ENCODE measurements at places on chromosomes 7 and 10. TPM values are rescaled to one million over a fixed set of nuclear protein-coding genes. Genes with fewer than 3 reads are reported as not detected.

PDE6C gene
- 0.75 TPM for polyA plus RNA-seq

DNA sequence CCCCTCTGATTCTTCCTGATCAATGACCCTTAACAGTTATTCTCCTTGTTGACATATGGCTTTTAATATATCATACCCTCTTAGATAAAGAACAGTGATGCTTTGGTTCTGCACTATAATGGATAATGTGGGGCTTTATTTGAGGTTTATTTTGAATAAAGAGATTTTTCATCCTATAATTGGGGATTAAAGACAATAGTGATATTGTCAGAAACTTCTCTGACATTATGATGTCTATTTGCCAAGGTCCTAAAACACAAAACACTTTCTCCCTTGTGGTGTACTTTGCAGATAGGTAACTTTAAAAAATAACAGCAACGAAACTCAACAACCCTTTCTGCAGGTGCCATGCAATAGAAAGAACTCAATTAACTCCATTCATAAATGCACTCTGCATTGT is 243.6 kb upstream of the RHOBTB1 start:
- no peak for DNase-seq

KLF14 gene
- 1.5 TPM for polyA plus RNA-seq

VGF gene
- polyA plus RNA-seq, result not detected

PDCD11 gene
- polyA plus RNA-seq, result 31.0 TPM

DNA sequence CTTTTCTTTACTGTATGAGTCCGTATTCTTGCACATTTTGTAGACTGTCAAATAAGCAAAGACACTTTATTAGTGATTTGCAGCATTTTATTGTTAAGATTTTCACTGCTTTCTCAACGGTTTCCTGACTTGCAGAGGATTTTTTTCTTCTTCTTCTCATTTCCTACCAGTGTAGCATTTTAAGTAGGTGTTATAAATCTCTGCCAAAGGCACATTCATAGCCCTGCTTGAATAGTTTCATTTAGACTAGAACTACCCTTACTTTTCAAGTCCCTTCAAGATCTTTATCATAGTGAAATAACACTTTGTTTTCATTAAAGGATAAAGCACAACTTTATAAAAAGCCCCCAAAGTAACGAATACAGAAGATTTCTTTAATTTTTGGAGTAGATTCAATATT is 271.4 kb downstream of the TSPAN12 start:
- no peak for DNase-seq

OR9A4 gene
- not detected for polyA plus RNA-seq

DNA sequence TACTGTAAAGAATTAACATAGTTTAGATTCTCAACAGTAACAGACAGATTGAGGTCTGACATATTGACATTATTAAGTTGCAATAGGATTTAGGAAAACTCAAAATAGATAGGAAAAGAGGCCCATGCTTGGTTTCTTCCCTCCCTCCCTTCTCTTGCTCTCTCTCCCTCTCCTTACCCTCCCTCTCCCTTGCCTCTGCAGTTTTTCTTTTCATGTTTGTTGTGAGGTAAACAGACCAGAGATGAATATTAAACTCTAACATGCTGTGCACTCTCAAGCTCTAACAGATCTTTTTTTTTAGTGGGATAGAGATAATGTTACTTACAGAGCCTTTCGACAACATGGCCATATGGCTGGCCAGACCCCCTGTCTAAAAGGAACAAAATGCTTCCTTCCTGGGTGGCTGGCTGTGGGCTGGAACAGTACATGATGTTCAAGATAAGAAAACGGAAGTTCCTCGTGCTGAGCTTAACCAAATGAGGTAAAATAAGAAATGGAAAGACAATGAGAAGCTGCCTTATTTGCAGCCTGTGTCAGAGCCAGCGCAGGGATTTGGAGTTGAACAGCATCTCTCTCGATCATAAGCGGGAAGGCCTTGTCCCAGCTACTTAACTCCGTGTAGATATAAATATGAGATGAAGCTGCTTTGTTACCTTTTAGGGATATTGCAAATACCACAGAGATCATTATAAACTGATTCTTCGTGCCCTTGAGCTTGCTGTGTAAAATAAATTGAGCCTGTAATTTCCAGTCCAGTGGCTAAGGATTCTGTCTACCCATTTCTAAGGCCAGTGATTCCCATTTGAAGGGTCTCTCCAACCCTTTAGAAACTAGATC is 391.9 kb upstream of the NPVF start:
- no peak for DNase-seq

GRCh38 chr10:106563384-106563783 is 601.1 kb downstream of the SORCS1 start:
- no peak for DNase-seq

SPDYE11 gene
- 1.9 TPM for polyA plus RNA-seq

ZNF735 gene
- polyA plus RNA-seq, result not detected

DNA sequence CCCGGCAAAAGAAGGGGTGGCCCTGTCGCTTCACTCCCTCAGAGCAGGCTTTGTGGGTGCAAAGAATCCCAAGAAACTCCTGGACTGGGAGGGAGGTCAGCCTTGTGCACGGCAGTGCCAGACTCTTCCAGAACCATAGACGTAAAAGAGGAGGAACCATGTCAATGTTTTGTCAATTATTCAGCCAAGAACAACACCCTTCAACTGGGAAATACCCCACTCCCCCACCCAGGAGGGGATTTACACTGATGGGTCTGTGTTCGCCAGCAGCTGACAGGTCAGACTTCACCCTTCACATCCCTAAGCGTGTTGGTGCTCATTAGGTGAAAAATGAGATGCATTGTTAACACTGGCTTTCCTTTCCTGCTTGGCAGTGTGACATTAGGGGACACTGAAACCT is 116.8 kb upstream of the BMPER start:
- DNase-seq, result no peak

DNA sequence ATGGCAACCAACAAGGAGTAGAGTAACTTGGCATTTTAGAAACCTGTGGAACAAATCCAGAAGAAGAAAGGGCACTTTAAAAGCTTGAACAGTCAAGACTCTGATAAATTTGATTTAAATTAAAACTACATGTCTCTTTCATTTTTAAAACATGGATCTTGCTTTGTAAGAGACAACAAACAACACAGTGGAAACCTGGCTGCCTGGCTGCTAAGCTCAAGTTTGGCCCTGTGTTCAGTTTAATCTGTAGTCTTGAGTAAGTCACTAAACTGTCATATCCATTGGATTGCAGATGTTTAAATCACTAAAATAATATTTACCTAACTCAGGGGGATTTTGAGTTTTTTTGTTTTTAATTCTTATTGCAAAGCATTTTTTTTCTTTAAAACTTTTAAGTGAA is 374.9 kb upstream of the SEMA3D start:
- no peak for DNase-seq

- no peak for DNase-seq
Measured at GRCh38 chr10:79025199-79025832, 43.5 kb upstream of the ZMIZ1 start.

DNA sequence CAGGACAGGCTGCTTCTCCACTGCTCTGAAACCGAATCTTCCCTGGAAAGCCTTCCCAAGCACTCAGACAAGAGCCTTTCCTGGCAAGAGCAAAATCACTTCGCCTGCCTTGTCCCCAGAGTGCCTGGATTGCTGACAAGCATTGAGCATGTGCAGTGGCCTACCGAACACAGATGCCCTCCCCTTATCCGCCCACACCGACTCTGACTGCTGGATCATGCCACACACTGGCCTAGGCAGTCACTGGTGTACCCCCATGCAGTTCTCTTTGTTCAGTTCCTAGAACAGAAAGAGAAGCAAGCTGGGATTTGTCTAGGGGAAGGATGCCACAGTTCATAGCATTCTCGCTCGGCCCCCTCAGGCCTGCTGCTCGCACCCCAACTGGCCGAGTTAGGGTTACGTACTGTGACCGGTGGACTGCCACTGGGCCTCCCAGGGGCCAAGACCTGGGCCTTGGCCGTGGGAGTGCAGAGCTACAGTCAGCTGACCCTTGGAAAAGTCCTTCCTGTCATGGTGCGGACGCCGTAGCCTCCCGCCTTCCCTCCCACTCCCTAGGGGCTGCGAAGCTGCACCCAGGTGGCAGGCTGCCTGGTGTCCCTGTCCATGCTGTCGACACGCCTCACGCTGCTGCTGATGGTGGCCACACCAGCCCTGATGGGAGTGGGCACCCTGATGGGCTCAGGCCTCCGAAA is 6.9 kb downstream of the ABCB8 start:
- no peak for DNase-seq

DNA sequence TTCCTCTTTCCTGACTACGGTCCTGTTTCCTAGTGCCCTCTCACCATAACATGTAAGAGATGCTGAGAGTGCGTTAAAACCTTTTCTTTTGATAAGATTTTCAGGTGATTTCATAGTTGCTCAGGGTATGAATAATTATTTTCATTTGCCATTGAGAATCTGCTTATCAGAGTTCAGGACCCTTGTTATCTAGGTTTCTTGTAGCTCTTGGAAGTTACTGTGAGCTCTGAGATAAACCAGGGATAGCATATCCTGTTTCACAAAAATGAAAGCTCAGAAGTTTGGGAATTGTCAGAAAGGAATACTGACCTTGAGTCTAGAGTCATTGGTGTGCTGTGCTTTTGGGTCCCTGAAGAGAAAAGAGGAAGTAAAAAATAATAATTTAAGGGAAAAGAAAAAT is 76.8 kb upstream of the PRKG1 start:
- no peak for DNase-seq

GRCh38 chr10:73086816-73087215 is 9.8 kb downstream of the P4HA1 start:
- DNase-seq, result no peak

GATA3 gene
- polyA plus RNA-seq, result 1.0 TPM

MOGAT3 gene
- polyA plus RNA-seq, result not detected

DNA sequence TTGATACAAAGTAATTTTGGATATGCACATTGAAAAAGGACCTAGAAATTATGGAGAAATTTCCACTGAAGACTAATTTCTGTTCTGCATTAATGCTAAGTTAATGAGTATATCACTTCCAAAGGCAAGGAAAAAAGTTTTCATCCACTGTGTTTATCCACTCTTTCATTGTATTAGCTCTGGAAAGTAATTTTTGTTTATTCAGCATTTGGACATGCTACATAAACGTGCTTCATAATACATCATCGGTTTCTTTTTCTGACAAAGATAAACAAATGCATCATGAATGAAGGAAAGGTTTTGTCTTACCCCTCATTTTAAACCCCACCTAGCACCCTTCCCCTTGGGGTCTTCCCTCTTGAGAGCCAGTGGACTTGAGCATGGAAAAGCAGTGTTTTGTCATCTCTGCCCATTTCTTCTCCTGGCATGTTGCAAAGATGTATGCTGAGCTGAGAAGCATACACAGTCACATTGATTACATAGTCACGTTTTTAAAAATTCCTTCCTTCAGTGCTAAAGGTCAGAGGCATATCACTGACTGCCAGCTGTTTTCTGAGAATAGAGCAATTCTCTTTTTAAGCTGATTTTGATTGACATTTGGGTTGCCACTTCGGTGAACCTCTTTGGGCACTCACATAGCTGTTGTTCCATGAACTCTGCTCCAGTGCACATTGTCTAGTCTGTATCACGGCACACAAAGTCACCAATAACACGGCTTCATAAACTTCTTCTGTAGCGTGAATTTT is 65.9 kb upstream of the C7orf33 start:
- DNase-seq, result no peak

- DNase-seq, result no peak
Measured at GRCh38 chr7:151378011-151378410, 31.8 kb downstream of the WDR86 start.

ATRNL1 gene
- 0.45 TPM for polyA plus RNA-seq

DNA sequence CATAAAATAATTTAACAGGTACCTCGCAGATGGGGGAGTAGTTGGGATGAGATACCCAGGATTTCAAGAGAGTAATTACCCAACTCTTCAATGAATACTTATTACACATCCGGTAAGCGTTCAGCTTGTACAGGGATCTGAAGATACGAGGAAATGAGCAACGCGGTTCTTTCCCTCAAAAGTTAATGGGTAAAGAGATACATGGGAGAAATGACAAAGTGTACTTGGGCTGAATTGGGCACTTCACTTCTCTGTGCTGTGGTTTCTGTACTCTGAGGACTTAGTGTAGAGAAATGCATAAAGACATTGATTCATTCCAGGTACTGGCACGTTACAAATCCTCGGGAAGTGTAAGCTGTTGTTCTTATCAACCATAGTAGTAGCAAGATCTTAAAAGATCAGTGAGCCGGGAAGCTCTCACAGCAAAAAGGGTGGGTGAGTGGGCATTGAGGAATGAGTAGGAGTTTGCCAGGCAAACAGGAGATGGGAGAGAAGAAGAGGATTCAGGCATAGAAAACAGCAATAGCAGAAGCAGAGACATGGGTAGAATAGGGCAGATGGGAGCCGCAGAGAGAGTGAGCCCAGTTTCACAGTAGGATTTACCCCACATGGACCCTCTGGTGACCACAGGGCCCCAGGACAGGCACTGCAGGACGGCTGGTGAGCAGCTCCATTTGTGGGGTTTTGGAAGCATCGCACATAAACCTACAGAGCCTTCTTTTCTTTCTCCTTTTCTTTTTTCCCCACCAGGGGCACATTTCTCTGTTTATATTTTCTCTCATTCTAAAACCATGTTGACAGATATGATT is 304.3 kb upstream of the PITRM1 start:
- no peak for DNase-seq

KRIT1 gene
- polyA plus RNA-seq, result 22.8 TPM

DNA sequence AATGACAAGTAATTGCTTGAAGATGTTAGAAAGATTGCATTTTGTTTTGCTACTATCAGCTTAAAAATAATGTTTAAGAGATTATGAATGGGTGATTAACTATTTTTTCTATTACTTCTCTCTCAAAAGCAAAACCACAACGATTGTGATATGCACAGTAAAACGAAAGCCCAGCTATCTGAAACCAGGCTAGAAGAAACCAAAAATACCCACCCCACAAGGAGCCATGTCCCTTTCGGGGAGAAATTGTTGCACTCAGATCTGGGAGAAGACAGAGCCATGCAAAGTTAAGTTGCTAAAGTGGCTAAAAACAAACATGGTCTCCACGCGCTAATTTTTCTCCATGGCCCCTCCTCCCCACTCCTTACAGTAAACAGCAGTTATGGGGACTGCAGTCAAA is 173.6 kb downstream of the RPS24 start:
- DNase-seq, result no peak

DNA sequence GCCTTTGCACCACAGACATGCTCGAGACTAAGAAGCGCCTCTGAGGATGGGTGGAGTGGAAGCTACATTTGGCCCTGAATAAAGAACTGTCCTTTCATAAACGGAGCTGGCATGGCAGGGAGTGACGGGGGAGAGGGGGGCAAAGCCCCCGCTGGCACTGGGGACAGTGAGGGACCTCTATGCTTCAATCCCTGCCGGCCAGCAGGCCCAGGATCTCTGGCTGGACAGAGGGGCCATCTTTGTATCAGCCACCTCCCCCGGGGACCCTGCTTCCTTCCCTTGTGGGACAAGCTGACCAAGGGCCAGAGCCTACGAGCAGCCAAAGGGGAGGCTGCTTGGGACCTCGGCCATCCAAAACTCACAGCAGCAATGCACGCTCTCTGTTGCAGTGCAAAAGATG is 28.2 kb upstream of the ECHDC3 start:
- no peak for DNase-seq

TRIM73 gene
- 5.2 TPM for polyA plus RNA-seq

KCNIP2 gene
- 6.0 TPM for polyA plus RNA-seq

- no peak for DNase-seq
Measured at GRCh38 chr7:2045559-2046405, 187.0 kb downstream of the MAD1L1 start.

CHN2 gene
- polyA plus RNA-seq, result 10.5 TPM
